ENCODE measurements at places on chromosomes 4 and X. TPM values are rescaled to one million over a fixed set of nuclear protein-coding genes. Genes with fewer than 3 reads are reported as not detected.

ENOPH1 gene
- total RNA-seq, result 32.7 TPM

ENPEP gene
- total RNA-seq, result 0.05 TPM

MED28 gene
- 38.5 TPM for total RNA-seq

HS3ST1 gene
- 0.90 TPM for total RNA-seq

CLGN gene
- total RNA-seq, result 4.2 TPM

ATP11C gene
- 12.6 TPM for total RNA-seq

HELT gene
- not detected for total RNA-seq

MAGEC3 gene
- not detected for total RNA-seq

FAM114A1 gene
- 38.5 TPM for total RNA-seq

RBM46 gene
- not detected for total RNA-seq

NEUROG2 gene
- total RNA-seq, result not detected

STK26 gene
- total RNA-seq, result 11.3 TPM

CETN2 gene
- total RNA-seq, result 76.0 TPM

PAK3 gene
- total RNA-seq, result not detected

ART3 gene
- not detected for total RNA-seq

TRAM1L1 gene
- total RNA-seq, result 0.40 TPM

GPC4 gene
- 0.05 TPM for total RNA-seq

CT45A1 gene
- not detected for total RNA-seq

CPEB2 gene
- 7.3 TPM for total RNA-seq

MAGEA2B gene
- total RNA-seq, result not detected

TBX22 gene
- total RNA-seq, result not detected

SPACA5 gene
- not detected for total RNA-seq

FGF16 gene
- total RNA-seq, result not detected

ARHGAP36 gene
- total RNA-seq, result not detected

LINC00632 gene
- 1.3 TPM for total RNA-seq

MAGEB17 gene
- total RNA-seq, result not detected

DNASE1L1 gene
- total RNA-seq, result 26.1 TPM

PPP3CA gene
- total RNA-seq, result 26.3 TPM

ATOH1 gene
- not detected for total RNA-seq

PARM1 gene
- total RNA-seq, result 0.40 TPM

TNIP3 gene
- 0.42 TPM for total RNA-seq

CSAG3 gene
- not detected for total RNA-seq

CWH43 gene
- total RNA-seq, result not detected

CDS1 gene
- 0.48 TPM for total RNA-seq

ETNPPL gene
- total RNA-seq, result not detected

DDX53 gene
- not detected for total RNA-seq

POLN gene
- total RNA-seq, result 0.70 TPM

TMEM31 gene
- not detected for total RNA-seq

SLC26A1 gene
- 0.27 TPM for total RNA-seq

NAAA gene
- 20.0 TPM for total RNA-seq

GYPE gene
- total RNA-seq, result not detected

DBET gene
- total RNA-seq, result not detected

HAND2 gene
- total RNA-seq, result 0.72 TPM

TKTL1 gene
- not detected for total RNA-seq

VCX gene
- not detected for total RNA-seq

P2RY8 gene
- total RNA-seq, result not detected

SH3TC1 gene
- 18.9 TPM for total RNA-seq

FDCSP gene
- not detected for total RNA-seq

PRSS12 gene
- total RNA-seq, result 0.44 TPM

MSL3 gene
- total RNA-seq, result 19.8 TPM

CXorf49 gene
- total RNA-seq, result not detected

Data from A549 treated with GW870086 at 1 μM for 4 hours (cell line).